ENCODE measurements at places on chromosomes 3 and 15.

DNA sequence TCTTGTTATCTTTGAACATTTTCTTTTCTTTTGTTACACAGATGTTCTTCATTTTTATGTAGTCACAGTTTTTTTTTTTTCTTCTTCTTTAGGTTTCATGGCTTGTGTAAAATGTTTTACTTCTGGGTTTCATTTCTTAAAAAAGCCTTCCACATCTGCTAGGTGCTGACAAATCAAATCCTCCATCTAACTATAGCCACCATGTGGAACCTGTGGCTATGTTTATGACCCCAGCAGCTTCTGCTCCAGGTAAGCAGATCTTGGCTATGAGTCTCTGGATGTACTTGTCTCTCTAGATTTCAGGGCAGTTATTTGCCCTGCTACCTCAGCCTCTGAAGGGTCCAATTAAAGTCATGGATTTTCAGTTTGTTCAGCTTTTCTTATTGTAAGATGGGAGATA, 44.5 kb downstream of the OXSM start:
- no peak for DNase-seq

DNA sequence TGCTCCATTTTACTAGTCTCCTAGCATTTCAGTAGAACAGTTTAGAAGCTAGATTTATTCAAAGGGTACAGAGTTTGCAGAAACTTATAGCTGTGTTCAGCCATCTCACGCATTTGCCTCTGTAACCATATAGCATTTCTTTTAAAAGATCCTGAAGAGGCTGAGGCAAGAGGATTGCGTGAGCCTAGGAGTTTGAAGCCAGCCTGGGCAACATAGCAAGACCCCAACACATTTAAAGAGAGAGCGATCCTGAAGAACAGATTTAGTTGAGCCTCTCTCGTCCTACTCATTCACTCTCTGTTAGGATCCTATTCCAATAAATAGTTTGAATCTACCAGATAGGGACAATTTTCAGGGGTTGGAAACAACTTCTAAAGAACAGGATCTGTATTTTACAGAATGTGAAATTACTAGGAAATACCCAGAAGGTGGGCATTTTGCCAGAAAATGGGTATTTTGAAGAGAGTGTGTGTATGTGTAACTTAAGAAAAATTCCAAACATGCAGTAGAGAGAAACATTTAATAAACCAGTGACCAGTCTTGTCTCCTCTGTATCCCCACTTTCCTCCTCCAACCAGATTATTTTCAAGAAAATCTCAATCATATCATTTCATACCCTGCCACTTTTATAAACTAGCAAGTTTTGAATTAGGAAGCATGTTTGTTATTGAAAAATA, 4.5 kb downstream of the EIF3J start:
- DNase-seq = no peak

DNA sequence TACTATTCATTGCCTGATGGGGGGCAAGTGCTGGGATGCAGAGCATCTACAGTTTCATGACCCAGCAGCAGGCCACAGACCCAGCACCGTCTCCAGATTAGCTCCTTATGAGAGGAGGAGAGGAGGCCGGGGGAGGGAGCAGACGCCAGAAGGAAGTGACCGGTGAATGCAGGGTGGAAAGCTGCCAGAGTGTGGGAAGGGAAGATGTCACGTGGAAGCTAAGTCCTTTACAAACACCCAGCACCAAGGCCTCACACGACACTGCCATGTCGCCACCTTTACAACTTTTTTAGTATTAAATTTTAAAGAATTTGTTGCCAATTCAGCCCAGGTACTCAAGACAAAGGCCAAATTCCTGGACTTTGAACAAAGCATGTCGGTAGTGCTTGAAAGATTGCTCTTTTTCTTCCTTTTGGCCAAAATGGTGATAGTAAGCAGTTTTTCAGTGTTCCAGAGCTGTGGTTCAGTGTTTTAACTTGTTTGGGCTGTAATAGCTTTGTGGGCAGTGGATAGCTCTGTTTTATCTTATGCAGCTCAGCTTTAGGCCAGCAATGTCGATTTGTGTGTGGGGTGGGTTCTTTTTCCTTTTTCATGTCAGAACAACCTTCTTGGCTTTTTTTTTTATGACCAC, 58.2 kb downstream of the ZBTB38 start:
- DNase-seq = no peak

DNA sequence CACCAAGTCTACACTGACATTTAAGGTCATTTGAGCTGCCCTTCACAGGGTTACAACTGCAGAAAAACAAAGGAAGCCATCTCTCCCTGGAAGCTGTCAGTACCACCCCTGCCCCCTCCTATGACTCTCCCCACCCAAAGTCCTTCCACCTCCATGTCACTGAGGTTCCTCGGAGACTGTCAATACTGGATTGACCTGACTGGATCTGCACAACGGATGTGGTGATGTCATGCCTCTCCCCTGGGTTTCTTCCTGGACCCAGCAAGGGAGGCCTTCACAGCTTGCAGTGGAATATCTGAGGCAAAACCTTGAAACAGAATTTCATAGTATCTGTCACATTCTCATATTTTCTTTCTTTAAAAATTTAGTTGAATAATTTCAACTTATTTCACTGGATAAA, 153.5 kb downstream of the CLSTN2 start:
- no peak for DNase-seq

GRCh38 chr3:32428092-32429068, 36.7 kb downstream of the CMTM7 start:
- DNase-seq = no peak

GRCh38 chr15:64558460-64559179, 98.2 kb downstream of the ZNF609 start:
- DNase-seq = no peak

- no peak for DNase-seq
Measured at GRCh38 chr3:192620275-192620674, 107.1 kb downstream of the FGF12 start.

DNA sequence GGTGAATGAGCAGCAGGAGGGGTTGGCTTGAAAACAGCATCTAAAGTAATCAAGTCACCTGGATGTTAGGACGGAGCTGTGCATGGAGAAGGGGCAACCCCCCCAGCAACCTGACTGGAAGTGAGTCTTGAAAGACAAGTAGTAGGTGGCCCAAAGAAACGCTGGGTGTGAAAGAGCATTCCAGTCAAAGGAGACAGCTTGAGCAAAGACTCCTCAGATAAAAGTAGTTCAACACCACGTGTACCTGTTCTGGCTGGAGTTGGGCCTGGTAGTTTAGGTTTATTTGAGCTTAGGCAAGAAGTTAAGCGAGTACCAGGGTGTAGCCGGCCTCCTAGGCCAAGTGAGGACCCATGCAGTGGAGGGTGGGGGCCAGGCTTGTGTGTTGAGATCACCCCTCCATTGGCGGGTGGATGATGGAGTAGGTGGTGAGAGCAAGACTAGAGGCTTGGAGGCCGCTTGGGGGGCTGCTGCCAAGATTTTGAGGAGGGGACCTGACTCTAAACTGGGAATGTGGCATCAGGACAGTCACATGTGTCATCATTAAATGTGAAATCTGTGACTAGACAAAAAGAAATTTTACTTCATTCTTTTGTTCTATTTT, 61.3 kb downstream of the ABHD2 start:
- no peak for DNase-seq

DNA sequence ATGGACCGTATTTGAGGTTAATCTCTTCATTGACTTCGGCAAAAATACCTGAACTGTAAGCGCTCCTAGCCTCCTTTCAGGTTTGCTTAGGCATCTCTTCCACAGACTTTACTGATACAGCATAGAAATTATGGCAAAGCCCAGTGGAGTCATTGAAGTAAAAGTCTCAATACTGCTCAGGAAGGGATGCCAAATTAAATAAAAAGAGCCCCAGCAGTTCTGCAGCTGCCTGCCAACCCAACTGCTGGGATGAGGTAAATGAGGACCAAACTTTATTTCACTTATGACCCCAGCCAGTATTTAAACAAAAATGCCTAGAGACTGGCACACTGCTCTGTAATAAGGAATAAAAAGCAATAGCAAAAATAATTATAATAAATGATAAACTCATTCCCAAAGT, 65.4 kb downstream of the IQCH start:
- no peak for DNase-seq

- no peak for DNase-seq
Measured at GRCh38 chr15:29046281-29046810, 160.6 kb downstream of the APBA2 start.

DNA sequence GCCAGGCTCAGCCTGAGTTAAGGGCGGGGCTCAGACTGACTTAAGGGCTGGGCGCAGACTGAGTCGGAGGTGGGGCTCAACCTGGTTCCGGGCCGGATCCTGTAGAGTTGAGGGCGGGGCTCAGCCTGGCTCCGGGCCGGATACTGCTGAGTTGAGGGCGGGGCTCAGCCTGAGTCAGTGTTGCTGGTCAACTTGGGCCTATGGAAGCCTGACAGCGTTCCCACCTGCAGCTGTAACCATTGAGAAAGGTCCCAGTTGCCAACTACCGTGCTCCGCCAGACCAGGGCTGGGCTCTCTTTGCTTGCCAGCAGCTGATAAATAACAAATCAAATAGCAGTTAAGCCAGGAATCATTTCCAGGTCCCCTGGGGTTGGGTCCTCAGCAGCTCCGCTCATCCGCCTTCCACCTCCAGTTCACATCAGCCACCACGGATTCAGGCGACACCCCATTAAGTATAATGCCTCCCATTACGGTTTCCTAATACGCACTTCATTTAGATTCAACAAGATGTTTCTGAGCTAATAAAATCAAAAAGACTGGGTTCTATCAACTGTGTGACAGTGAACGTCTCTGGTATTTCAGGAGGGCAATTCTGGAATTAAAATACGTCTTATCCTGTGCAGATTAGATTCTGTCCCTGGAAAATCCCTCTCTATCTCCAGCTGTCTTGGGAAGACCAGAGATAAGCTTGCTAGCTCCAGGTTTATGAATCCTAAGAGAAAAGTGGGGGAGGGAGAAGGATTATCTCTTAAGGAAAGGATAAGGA, 7.3 kb downstream of the GRIP2 start:
- peak; percentile 62 for DNase-seq

DNA sequence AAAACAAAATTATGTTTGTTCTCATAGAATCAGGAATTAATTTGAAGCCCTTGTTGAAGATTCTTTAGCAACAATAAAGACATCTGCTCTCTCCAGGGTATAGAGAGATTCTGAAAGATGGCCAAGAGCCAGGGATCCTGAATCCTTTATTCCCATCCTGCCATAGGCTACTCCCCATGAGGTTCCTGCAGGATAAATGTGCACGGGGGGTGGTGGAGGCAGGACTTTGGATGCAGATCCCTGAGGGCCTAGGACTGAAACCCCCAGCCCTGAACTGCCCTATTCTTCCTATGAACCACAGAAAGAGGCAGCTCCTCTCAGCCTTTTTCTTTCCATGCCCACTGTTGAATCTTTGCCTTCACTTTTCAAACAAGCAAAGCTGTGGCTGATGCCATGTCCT, 17.1 kb downstream of the TMEM108 start:
- DNase-seq = no peak

GRCh38 chr15:79474252-79474651, 42.1 kb downstream of the MINAR1 start:
- no peak for DNase-seq

DNA sequence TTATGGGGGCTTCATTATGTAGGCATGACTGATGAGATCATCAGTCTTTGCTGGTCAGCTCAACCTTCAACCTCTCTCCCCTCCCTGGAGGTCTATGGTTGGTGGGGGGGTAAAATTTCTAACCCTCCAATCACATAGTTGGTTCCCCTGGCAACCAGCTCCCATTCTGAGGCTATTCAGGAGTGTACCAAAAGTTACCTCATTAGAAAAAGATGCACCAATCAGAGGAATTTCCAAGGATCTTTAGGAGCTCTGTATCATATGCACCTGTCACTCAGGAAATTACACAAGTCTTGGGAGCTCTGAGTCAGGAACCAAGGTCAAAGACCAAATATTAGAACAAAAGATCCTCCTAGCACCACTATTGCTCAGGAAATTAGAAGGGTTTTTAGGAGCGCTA, 21.4 kb upstream of the LEO1 start:
- DNase-seq = no peak

DNA sequence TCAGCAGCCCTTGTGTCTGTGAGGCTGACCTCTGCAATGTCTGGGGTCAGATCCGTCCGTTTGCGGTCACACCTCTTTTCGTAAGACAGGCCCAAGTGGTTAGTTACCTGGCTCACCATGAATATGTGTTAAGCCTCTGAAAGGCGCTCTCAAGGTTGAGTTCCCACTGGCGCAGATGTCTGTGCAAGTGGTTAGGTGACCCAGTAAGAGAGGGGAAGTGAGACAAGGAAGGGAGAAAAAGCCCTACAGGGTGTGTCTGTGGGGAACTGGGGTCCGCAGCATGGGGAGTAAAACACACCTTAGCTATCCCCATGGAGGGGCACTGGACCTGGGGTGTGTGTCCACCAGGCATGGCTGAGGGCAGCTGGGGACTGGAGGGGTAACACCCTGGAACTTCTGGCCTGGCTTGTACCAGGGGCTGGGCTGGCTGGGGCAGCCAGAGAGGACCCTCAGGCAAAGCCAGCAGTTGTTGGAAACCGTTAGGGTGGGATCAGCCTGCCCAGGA, 391.6 kb upstream of the PROK2 start:
- no peak for DNase-seq

DNA sequence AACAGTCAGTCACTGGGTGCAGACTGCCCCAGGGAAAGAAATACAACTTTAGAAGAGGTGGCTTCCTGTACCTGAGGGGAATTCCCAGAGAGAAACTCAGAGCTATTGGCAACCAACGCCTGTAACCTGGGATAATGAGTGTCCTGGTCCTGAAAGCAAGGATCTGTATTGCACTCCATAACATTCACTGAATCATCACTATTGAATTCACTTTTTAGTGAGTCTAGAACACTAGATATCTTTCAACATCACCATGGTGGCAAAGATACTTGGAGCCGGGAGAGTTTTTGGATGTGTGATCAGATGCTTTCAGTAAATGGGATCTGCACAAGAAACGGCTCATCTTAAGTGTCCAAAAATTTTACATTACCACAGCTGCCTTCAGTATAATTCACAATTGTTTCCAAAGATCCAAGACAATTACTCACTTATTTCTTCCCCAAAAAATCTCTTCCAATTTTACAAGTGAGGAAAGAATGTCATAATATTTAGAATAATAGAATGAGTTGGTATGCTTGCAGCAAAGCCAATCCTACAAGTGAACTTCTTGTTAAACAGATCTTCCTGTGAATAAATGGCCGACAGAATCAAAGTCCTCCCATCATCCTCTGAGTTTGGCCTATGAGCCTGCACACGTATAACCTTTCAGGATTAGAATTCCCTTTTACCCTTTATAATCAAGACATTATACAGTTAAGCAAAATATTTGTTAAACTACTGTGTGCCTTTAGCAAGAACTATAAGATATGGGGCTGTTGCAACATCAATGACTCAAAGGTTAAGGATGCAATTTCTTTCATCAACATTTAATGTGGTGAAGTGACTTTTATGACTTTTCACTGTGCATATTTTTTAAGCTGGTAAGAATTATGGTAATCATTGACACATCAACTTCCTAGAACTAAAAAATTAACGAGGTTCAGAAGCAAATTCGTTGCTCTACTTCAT, 243.3 kb upstream of the COL8A1 start:
- DNase-seq = no peak

DNA sequence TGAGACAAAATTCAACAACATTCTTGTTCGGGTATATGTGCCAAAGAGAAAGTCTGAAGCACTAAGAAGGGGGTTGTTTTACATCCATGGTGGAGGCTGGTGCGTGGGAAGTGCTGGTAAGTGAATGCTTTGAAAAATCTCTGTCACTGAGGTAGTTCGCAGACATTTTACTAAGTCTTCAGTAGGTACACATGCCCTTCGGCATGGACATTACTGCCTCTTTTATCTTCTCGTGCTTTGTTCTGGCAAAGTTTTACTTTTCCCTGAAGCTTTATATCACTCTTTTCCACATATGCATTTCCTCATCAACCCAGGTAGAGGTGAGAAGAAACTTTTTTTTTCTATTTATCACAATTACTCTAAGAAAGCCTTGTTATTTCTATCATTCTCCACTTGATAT, 3.6 kb downstream of the AADAC start:
- no peak for DNase-seq
